ENCODE measurements at places on chromosomes 5 and 9.

DNA sequence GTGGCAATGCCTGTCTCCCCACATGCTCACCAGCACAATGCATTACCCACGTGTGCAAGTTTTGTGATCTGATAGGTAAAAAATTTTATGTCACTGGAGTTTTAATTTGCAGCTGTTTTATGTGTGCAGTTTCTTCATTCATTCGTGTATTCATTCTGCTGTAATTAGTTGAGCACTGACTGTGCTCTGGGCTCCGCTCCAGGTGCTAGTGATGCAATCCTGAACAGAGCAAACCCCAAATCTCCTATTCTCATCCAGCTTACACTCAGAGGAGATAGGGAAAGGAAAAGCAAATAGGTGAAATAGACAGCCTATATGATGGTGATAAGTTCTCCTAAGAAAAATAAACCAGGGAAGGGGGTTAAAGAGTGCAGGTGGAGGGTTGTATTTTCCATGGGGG is 148.4 kb downstream of the TENT4A start:
- DNase-seq, result no peak

GRCh38 chr9:86459191-86459590 is 105.0 kb upstream of the TUT7 start:
- DNase-seq, result no peak

DNA sequence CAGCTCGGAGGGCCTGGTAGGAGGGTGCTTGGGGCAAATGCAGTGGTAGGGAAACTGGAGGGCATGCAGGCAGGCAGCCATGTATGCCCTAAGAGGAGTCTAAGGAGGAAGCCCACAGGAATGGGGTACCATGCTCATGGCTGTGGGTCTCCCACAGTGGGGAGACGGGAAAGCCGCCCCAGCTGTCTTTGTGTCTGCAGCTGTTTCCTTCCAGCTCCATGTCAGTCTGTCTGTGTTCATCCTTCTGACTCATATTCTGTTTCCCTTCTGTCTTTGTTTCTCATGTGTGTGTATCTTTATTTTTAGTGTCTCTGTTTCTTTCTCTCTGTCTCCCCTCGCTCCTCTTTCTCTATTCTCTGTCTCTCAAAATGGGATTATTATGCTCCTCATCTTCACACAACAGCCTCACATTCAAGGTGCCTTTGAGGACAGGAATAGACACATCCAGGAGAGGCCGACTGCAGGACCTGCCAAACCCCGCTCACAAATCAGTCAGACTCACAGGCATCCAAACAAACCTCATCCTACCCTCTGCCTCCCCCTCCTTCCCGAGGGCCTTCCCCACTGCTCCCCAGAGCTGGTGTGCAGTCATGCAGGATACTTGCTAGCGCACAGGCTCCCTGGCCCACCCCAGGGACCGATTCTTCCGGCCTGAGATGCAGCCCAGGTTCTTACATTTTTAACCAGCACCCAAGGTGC is 68.4 kb upstream of the RARS1 start:
- no peak for DNase-seq

DNA sequence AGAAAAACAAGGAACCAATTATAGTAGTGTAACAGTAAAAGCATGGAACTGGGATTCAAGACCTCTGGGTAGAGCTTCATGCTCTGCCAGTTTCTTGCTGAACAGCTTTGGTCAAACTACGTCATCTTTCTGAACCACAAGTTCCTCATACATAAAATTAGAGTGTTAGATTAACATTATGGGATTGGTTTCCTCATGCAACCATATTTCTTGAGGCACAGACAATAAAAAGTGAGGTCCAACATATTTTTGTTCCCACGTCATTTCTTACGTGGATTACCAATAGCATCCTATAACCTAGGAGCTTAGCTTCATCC is 354.8 kb downstream of the TMEM232 start:
- no peak for DNase-seq

- no peak for DNase-seq
Observed at GRCh38 chr5:13325765-13326164, 618.7 kb downstream of the DNAH5 start.

- no peak for DNase-seq
Observed at GRCh38 chr9:36479101-36479500, 79.0 kb upstream of the RNF38 start.

- no peak for DNase-seq
Observed at GRCh38 chr5:31703757-31704156, 64.8 kb downstream of the PDZD2 start.

GRCh38 chr5:173232499-173233346 is 2.3 kb downstream of the NKX2-5 start:
- DNase-seq, result peak; percentile 28

DNA sequence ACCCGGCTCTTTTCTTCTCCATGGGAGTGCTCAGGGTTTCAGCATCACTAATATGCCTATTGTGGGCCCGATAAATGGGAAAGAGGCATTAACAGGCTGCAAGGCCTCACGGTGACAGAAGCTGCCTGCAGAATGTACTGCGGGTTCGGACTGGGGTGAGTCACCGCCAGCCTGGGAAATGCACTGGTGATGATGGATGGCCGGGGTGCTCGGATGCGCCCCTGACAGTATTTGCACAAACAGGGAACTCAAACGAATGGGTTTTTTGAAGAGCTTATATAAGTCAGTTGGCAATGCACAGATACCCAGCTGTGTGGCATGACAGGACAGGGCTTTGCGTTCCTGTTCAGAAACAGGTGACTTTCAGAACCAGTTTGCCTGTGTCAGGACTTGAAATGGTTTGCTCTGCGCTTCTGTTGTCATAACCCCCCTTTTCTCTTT is 42.0 kb upstream of the PITX1 start:
- DNase-seq, result no peak

- DNase-seq, result no peak
Observed at GRCh38 chr9:111605041-111605559, 5.7 kb upstream of the PTGR1 start.

DNA sequence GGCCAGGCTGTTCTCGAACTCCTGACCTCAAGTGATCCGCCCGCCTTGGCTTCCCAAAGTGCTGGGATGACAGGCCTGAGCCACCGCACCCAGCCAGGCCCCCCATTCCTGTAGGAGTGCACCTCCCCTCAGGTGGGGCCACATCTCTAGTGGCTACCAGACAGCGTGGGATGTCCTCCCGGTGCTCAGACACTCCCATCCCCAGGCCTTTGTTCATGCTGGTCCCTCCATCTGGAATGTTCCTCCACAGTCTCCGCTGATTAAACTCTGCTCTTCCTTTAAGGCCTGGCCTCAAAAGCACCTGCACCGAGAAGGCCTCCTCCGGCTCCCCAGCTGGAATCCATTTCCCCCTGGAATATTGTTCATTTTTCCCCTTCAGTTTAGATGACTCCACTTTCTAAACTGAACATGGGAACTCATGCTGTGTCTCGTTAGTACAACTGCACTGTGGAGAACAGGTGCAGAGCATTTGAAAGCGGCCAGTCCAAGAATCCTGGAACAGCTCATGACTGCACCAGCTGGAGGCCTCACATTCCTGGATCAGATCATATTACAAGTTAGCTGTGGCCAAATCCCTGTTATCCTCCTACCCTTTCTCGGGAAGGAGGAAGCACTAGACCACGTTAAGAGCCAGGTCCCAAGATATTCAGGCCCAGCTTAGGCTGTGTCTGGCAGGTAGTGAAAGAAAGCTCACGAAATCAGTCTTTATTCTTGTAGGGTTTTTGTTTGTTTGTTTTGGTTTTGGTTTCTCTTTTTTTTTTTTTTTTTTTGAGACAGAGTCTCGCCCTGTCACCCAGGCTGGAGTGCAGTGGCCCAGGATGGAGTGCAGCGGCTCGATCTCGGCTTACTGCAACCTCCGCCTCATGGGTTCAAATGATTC is 10.8 kb upstream of the PRRC2B start:
- no peak for DNase-seq

DNA sequence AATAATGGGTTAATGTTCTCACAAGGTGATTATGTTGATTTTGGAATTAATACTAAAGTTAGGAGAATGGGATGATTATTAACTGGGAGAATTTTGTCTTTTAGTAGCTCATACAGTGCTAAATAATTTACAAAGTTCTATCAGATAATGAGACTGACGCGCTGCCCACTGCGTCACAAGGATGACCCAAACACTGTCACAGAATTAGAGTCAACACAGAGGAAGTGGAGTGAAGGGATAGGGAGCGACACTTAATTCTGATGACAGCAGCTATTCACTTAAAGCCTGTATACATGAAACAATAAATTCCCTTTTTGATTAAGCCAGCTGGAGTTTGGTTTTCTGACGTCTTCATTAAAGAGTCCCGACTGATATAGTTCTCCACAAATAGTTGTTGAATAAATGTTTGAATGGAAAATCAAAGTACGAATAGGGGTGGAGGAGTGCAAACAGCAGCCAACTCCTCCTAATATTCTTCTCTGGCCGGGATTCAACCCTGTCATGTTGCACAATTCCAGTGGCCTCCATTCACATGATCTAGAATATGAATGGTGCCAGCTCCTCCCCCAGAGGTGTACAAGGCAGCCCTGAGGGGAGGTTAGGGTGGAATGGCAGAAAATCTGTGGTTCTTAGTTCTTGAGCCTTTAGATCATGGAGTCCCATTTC is 140.3 kb downstream of the PCSK1 start:
- DNase-seq, result no peak

GRCh38 chr5:76956033-76956432 is 3.2 kb downstream of the CRHBP start:
- no peak for DNase-seq

DNA sequence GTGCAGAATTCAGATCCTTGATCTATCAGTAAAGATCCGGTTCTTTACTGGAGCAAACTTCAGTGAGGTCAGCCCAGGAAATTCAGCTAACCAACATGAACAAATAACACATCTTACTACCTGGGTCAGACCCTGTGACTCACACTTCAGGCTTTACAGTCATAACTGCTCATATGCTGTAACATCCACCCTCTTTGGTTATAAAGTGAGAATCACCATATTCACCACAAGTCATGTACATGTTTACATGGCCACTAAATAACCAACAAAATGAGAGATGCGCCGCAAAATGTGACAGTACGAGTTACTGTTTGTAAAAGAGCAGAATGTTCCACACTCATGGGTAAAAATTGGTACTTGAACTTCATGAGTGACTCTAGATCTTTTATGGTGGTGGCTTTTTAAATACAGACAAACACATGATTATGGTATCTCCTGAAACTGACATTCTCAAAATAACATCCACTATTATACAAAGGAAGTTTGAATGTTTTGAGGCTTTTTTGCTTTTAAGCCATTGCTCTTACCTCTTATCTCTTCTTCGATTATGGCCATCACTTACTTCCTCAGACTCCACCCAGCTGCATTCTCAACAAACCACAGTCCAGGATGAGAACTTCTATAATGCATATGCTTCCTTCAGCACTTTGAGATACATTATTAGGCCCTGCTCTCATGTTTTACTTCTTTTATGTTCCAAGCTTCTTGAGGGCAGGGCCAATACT is 516.6 kb downstream of the RAB3C start:
- DNase-seq, result no peak

- no peak for DNase-seq
Observed at GRCh38 chr5:118447350-118447749, 541.0 kb downstream of the DTWD2 start.

DNA sequence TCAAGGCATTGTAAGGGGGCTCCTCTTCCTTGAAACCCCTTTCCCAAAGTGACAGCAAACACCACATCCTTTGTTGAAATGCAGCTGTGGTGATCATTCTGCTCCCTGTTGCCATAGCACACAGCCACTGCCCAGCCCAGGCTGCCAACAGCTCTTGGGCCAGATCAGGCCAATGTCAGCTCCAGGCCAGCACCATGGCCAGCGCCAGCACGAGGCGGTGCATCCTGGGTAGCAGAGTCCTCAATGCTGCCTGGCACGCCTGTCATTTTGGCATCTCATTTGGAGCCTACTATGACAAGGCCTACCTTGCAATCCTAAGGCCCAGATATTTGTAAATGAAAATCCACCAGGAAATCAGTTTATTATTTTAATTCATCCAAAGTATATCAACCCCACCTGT is 390.6 kb downstream of the DNAH5 start:
- no peak for DNase-seq

DNA sequence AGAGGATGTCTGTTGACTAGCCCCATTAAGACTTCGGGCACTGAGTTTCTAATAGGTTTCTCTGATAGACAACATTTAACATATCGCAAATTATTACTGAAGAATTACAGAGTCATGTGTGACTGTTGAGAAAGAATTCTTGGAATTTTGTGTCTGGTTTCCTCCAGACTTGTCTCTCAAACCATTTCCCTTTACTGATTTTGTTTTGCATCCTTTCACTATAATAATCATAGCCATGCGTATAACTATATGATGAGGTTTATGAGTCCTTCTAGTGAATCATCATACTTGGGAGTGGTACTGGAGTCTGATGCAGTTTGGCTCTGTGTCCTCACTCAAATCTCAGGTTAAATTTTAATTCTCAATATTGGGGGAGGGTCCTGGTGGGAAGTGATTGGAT is 27.0 kb downstream of the ZNF169 start:
- DNase-seq, result no peak

DNA sequence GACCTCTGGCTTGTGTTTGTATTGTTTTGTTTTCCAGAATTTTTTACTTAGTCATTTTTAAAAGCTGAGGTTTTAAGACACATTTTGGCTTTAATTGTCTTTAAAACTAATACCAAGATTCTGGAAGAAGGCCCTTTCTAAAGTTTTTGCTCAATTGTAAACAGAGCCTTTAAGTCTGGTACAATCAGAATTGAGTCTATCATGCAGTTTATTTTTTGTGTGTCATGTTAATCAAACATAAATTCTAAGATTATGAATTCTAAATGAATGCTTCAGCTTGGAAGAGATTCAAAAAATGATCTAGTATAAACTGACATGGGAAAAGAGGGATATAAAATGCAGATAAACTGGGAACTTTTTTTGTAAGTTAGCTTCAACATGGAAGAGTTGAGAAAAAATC is 882.7 kb downstream of the TLE1 start:
- DNase-seq, result no peak

DNA sequence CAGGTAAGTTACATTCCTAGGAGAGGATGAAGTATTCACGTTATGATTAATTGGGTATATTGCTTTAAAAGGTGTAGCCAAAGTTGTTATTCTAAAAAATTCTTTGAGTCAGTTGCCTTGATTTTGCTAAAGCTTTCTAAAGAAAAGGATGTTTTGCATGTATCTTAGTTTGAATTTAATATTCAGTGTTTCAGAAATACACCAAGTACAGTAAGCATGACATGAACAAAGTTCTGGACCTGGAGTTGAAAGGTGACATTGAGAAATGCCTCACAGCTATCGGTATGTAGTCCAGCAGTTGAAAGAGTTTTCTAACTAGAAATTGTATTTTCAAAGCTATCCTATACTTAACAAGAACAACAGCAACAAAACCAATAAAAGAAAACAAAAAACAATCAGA is 14.2 kb downstream of the ANXA1 start:
- DNase-seq, result no peak

Data from naive thymus-derived CD4-positive, alpha-beta T cell (primary cell).